ENCODE measurements at places on chromosomes 4 and X.
A peak's percentile ranks its signal among the peaks of the same experiment; 100 is the strongest.

GRCh38 chrX:118974908-118975671 lies 672 bp downstream of the LONRF3 start:
- DNase-seq, result peak; percentile 76

DNA sequence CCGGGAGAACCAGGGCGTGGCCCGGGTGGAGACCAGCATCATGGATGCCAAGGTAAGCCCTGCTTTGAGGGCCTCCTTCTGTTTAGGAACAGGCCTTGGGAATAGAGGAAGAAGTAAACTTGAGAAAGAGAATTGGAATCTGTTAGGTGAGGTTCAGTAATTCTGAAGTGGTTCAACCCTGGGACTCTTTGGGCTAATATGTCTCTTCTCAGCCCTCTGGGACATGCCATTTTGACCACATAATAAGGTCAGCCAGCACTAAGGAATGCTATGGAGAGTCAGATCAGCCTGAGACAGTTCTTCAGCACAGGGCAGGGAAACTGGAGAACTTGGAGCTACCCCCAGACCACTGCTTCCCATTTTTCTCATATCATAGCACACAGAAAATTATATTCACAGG lies 63.3 kb upstream of the PRPS1 start:
- no peak for DNase-seq

DNA sequence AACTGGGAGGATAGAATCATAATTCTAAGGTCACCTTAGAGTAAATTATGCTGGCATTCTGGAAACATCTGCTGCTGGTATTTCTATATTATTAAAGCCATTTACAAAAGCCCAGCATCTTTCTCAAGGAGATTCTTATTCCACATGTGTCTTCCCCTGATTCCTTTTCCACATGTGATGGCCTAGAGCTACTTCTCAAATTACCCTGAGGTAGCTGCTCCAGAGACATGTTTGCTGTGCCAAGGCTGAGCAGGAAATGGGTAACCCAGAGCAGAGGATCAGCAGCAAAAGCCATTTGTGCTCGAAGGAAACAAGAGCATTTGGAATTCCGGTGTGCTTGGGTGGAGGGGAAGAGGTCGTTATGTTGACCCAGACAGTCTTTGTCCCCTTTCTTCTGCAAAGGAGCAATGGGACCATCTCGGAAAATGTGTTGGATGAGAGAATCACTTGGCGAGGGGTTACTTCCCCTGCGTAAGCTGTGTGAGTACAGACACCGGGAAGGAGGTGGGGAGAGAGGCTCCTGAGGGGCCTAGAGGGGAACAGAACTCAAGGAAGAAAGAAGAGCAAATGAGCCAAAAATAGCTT lies 24.6 kb downstream of the TSC22D3 start:
- no peak for DNase-seq

DNA sequence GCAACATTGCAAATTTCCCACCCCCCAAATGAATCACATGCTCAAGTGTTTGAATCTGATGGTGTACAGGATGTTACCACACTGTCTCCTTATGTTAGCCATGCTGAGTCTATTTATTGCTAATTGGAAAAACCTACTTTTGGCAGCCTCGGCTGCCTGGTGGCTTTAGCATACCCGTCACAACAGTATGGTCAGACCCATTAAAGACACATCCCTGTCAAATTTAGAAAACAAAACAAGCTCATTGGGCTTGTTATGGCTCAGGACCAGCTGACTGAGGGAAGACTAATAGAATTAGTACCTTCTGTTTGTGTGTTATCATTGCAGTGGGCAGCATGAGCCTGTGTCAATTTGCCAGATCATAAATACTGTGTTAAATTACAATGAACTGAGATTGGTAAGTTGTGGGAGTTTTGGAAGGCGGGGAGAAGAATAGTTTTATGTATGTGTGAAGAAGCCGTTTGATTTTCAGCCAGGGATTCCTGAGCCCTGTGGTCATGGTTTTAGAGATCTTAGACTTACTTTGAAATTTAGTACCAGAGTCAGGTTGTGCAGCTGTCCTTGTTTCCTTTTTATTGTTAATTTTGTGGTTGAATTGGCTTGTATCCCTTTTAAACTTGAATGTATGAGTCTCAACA lies 66.8 kb downstream of the POLA1 start:
- no peak for DNase-seq

DNA sequence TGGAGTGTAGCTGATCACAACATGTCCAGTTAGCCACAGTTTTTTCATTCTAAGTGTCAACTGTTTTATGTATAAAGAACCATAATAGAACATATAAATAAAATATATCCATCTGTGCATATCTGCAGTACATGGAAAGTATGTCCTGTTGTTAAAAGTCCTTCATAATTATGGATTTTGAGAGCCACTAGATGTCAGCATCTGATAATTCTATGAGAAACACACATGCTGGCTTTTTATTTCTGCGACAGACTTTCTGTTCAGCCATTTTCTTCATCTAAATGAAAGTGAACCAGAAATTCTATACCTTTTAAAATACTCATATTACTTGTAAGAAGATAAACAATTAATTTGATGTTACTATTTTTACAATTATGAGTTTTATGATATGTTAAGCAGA lies 251.5 kb downstream of the GPM6A start:
- no peak for DNase-seq

- DNase-seq, result no peak
Observed at GRCh38 chrX:41408576-41408975, 38.6 kb upstream of the NYX start.

- DNase-seq, result no peak
Observed at GRCh38 chrX:139766545-139766983, 58.6 kb upstream of the MCF2 start.

Measured in NCI-H524 (cell line).